ENCODE measurements at places on chromosomes 5 and 9.

GRCh38 chr5:851553-851952 is 767 bp upstream of the ZDHHC11 start:
- no peak for DNase-seq

DNA sequence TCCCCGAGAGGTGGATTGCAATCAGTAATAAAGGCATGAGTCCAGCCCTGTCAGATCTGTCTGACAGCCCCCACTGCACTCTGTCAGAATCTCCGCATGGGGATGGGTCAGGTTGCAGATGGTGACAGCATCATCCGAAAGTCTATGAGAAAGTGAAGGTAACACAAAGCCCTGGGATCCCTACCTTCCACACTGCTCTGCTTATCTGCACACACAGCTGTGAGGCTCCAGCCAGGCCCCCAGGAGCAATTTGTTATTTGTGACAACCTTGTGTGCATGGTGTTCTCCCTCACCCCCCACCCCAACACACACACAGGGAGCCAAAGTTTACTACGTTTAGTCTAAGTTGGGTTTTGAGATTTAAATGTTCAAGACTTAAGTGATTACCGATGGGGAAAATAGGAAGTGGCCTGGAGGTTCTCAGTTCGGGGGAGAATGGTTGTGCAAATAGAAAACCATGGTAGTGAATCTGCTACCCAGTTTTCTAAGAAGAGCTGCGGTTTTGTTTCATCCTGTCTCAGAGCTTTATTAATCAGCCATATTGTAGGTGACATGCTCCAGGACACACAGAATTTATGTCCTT is 92.7 kb downstream of the SV2C start:
- no peak for DNase-seq

- DNase-seq, result no peak
Measured at GRCh38 chr5:139684881-139685749, 37.0 kb downstream of the CXXC5 start.

- no peak for DNase-seq
Measured at GRCh38 chr9:117409321-117409720, 5.5 kb downstream of the ASTN2 start.

DNA sequence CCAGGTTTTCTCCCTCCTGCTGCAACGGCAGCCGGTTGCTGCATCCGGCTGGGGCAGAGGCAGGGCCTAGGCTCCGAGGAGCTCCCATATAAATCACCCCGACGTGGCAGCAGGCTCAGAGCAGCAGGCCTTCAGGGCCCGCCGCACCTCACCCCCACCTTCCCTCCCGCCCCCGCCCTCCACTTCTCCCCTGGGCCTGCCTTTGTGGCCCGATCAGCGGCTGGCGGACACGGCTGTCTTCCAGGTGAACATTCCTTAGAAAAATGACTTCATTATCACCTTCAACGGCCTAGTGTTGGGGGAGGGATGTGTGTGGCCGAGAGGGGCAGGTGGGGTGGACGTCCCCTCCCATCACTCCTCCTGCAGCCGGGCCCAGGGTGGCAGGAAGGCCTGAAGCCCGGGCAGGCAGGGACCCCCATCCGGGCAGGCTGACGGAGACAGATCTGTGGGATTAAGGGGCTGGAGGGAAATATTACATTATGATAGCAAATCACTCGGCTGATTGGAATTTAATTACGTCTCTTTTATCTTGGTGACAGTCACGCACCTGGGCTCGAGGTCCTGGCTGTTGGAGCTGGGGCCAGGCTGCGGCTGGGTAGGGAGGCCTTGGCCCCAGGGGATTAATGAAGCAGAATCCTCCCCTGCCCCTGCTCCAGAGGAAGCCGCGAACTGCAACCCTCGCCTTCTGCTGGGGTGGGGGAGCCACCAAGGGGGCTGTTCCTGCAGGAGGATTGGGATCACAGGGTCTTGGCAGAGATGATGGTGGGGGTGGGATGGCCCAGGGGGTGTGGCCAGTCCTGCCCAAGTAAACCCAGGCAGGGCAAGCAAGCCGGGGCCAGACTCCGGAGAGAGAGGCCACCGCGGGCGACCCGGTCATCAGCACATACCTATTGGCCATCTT is 38.4 kb upstream of the RXRA start:
- DNase-seq, result no peak

DNA sequence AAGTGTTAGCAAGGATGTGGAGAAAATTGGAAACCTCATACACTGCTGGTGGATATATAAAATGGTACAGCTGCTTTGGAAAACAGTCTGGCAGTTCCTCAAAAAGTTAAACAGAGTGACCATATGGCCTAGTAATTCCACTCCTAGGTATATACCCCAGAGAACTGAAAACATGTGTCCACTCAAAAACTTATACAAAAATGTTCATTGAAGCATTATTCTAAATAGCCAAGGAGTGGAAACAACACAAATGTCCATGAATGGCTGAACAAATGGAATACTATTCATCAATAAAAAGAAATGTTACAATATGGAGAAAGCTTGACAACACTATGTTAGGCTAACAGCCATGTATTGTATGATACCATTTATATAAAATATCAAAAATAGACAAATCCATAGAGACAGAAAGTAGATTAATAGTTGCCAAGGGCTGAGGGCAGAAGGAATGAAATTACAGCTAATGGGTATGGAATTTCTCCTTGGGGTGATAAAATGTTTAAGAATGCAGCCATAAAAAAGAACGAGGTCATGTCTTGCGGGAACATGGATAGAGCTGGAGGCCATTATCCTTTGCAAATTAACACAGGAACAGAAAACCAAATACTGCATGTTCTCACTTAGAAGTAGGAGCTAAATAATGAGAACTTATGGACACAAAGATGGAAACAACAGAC is 33.6 kb upstream of the FBP1 start:
- DNase-seq, result no peak

DNA sequence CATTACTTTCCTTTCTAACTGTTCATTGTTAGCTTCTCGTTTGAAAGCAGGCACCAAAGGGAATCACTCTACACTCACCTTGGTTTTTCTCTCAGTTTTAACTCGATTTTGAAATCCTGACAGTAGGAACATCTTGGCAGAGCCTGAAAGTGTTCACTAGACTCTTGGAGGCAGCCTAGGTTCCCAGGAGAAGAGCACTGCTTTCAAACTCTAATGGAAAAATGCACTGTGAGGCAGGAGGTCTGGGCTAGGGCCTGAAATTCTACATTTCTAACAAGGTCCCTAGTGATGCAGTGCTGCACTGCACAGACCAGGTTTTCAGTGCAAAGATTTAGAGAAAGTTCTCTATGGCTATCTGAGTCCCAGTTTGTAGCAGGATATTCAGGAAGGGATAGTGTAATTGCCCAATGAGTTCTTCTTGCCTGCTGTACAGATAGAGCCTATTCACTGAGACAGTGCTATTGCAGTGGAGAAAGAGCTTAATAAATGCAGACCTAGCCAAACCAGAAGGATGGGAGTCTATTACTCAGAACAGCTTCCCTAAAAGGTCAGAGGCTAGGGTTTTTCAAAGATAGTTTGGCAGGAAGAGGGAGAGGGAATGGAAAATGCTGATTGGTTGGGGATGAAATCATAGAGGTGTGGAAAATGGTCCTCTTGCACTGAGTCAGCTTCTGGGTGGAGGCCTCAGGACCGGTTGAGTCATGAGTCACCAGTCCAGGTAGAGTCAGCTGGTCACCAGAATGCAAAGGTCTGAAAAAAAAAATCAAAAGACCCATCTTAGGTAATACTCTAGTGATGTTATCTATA is 153.9 kb downstream of the GPBP1 start:
- DNase-seq, result no peak

- DNase-seq, result no peak
Measured at GRCh38 chr5:171771856-171772255, 13.8 kb upstream of the SMIM23 start.

- no peak for DNase-seq
Measured at GRCh38 chr5:168479166-168479565, 7.1 kb upstream of the RARS1 start.

DNA sequence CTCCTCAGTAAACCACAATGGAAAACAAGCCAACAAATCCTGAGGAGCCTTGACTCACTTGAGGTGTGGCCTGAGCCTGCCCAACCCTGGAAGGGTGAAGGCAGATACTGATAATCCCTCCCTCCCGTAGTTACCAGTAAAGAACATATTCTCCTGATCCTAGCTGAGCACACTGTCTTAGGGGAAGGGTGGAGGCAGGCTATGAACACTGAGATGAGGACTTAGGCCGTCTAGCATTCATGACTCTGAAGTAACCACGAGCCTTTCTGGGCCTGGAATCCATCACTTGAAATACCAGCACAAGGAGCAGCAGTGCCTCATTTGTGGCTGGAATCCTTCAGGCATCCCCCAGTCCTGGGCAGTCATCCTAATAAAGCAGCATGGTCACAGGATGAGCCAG is 124.5 kb upstream of the PRLR start:
- DNase-seq, result no peak

GRCh38 chr9:75685062-75685461 is 205.4 kb upstream of the PCSK5 start:
- no peak for DNase-seq

DNA sequence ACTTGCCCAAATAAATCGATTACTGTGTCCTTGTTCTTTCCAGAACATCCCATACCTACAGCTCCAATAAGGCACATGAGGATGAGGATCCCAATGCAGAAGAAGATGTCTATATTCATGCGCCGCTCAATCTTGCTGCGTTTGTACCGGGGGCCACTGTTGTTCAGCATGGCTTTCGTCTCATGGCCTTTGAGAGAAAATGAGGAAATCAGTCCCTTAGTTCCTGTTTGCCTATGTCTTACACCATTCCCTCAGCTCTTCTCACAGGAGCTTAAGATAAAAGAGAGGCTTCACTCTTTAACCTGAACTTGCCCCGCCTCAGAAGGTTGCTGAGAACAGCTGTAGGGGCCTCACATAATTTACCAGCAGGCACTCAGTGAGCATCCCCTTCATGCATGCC is 211.6 kb downstream of the ATP10B start:
- DNase-seq, result no peak

DNA sequence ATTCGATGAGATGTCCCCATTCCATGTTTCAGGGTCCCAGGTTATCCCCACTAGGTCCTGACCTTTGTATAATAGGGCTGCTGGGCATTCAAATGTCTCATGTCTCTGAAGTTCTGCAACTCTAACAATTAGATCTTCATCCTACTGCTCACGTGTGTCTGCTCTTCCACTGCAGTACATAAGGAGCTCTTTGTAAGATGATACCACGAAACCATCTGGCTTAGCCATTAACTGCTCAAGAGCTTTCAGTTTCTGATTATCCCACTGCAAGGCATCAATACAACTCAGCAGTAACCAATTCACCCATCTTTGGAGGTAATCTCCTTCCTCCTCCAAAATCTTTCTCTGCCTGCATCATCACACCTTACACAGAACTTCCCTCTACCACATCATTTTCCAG is 49.9 kb upstream of the PPP2CA start:
- no peak for DNase-seq

- no peak for DNase-seq
Measured at GRCh38 chr9:123658792-123659191, 271.1 kb downstream of the DENND1A start.

- no peak for DNase-seq
Measured at GRCh38 chr9:89139455-89139854, 39.2 kb downstream of the SHC3 start.

DNA sequence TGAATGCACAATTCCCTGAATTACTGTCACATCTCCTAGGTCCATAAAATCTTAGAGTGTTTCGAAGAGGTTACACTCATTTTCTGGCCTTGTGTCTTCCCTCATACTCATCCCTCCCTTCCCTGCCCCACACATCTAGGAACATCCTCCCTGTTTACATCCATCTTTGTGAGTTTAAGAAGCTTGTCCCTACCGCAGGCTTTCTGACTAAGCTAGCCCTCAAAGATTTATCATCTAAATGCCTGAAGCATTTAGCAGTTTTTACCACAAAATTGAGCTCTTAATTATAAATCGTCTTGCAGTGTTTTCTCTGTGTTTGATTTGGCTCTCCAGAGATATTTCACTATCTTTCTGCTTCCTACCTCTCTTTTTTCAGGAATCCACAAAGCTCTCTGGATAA is 374.8 kb downstream of the KIAA0825 start:
- no peak for DNase-seq

DNA sequence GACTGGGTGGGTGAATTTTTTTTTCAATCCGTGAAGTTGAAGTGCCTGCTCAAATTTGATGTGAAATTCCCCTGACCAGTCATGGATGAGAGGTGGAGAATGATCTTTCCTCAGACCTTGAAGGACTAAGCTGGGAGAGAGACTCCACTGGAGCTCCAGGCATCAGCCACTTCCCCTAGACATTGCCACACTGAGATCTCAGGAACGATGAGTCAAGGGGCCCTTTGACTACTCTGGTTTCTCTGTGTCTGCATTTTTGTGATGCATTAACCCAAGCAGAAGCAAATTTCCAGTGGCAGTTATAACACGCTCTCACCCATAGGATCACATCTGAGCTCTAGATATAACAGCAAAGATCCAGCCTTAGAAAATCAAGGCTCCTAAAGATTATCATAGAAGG is 171.2 kb upstream of the KIF2A start:
- DNase-seq, result no peak

DNA sequence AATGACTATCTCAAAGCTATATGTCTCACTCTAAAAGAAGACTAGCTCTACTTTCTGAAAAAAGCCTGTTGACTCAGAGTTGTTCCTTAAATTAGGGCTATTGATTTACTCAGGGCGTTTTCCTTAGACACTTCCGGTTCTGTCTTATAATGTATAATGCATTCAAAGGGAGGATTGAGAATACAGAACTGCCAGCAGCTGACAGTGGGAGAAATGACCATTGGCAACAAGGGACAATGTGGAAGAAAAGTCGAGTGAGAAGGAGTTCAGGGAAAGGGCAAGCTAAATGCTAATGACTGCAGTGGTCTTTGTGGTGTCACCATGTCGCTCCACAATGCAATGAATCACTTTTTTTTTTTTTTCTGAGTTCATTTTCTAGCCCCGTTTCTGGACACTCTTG is 65.7 kb upstream of the ANKH start:
- DNase-seq, result no peak

GRCh38 chr5:174724484-174725260 is at the start of gene MSX2:
Gene MSX2 (plus strand): TSS chr5:174724582. CDS start chr5:174724660, 78 bp downstream.
- no peak for DNase-seq

DNA sequence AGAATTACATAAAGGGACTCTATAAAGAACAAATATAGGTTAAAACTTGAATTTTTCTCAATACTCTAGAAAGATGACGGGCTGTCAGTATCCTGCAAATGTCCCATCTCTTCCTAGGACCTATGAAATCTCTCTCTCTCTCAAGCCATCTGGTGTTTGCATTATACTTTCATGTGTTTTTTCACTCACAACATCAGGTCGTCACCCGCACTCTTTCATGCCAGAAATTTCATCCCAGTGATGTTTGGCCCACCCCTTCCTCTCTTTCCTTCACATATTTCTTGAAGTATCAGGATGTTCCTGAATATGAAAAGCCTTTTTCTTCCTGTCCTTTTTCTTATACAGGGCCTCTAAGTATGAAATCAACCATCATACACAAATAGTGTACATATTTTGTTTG is 63.3 kb upstream of the GAS1 start:
- DNase-seq, result no peak

GRCh38 chr9:107732781-107733522 is 243.4 kb upstream of the KLF4 start:
- no peak for DNase-seq

GRCh38 chr5:87116825-87117512 is 150.7 kb upstream of the RASA1 start:
- DNase-seq, result no peak

All from NCI-H146 (cell line).